ENCODE measurements at places on chromosomes 4 and X.

GRCh38 chrX:119040432-119040831 lies 32.4 kb upstream of the CT47C1 start:
- peak; percentile 28 for DNase-seq

GRCh38 chr4:55758570-55758969 lies 61.0 kb upstream of the EXOC1L start:
- DNase-seq: peak; percentile 14

DNA sequence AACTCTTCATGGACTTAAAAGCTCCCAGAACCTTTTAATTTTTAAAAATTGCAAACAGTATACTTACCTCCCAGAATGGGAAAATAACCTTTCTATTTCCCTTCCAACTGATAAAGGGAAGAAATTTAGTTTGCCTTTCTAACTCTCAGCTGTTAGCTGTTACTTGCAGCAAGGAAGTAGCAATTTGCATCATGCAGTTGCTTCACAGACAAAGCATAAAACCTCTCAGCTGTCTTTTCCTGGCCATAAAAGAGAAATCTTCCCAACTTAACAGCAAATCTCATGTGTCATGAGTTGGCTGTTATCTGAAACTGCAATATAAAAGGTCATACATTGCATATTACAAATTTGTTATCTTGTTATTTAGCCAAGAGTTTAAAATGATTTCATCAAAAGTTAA lies 18.4 kb downstream of the C4orf17 start:
- no peak for DNase-seq

GRCh38 chr4:165716472-165716871 lies 156.6 kb upstream of the TLL1 start:
- no peak for DNase-seq

GRCh38 chr4:148961526-148961925 lies 519.3 kb upstream of the NR3C2 start:
- DNase-seq: no peak

GRCh38 chrX:134236626-134237614 lies at the start of gene CCDC160:
CCDC160 (plus strand) TSS chrX:134237182; CDS start chrX:134244801, 7,619 bp downstream.
- peak; percentile 43 for DNase-seq

- DNase-seq: no peak
Observed at GRCh38 chr4:40582413-40582812, 47.3 kb downstream of the RBM47 start.

- DNase-seq: no peak
Observed at GRCh38 chrX:7515681-7516413, 327.1 kb upstream of the VCX start.

- no peak for DNase-seq
Observed at GRCh38 chr4:79964400-79965211, 108.4 kb downstream of the ANTXR2 start.

DNA sequence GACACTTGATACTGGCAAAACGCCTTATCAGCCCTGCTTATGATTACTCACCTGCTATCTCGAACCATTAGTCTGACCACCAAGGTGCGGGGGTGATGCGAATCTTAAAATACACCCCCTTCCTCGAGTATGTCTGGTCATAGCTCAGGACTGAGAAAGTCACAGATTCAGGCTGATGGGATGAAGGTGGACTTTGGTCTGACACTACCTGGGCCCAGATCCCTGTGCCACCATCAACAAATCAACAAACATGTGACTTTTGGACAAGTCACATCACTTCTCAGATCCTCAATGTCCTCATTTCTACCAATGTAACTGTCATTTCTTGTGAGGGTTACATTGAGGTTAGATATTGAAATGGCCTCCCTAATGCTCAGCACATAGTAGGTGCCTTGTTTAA lies 9.8 kb upstream of the MSN start:
- DNase-seq: no peak

DNA sequence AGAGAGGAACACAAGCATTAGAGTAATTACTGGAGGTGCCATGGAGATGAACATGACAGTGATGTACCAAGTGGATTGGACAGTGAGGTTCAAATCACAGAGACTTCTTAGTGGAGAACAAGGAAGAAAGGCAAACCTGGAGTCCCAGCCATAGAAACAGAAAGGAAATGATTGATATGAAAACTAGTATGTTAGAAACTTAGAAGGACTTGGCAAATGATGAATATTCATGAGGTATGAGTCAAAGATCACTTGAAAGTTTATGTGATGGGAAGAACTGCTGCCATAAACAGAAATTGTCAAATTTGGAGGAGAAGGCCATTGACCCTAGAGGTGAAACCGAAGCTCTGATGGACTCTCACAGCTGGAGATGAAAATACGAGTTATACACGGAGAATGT lies 88.2 kb downstream of the PHOX2B start:
- DNase-seq: no peak

GRCh38 chrX:154365052-154365600 lies 9.3 kb downstream of the FLNA start:
- DNase-seq: no peak

GRCh38 chrX:100647739-100648138 lies 3.7 kb downstream of the SRPX2 start:
- no peak for DNase-seq

DNA sequence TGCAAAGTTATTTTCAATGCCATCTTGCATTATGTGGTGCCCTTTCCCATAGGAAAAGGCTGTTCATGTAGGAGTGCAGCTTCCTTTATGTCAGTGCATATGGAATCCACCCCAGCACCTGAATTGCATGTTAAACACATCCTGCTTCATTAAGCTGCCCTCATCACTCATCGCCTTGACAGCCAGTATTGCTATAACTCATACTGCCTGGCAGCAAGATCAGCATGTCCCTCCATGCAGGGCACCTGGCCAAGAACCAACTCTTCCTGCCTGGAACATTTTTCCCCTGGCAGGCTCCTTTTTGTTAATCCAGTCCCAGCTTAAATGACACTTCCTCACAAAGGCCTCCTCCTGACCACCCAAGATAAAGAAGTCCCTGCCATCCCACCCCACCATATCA lies 23.5 kb upstream of the CA5B start:
- peak; percentile 88 for DNase-seq

DNA sequence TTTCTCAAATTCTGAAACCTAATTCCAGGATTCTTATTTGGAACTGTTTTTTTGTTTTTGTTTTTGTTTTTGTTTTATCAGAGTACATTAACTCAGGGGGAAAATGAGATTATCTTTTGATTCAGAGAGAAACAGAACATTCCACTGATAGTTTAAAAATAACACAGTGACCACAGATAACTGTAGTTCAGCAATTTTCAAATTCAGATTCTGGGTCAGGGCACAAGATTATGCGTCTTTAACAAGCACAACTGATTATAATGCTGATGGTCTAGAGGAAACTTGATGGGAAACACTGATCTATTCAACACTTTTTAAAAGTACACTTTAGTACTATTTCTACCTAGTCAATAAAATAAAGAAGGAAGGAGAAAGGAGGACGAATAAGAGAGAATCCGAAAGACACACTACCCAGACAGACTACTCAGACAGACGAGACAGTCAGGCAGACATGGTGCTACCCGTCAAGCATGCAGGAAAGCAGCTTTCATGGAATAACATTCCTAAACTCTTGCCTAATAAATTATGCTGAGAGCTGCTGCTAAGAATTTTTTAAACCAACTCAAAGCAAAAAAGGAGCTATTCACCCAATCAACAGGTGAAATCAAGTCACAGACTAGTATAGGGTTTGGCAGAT lies 59.0 kb downstream of the APBB2 start:
- peak; percentile 54 for DNase-seq

DNA sequence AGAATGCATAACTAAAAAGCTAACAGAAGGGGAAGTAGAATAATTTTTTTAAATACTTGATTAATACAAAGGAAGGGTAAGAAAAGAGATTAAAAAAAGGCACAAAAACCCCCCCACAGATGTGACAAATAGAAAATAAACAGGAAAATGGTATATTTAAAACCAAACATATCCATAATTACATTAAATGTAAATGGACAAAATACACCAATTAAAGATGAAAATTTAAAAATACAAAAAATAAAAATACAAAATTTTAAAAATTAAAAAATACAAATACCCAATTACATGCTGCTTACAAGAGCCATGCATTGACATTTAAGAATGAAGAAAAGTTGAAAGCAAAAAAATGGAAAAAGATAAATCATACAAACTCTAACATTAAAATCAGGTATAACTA lies 86.0 kb downstream of the SEL1L3 start:
- no peak for DNase-seq

- no peak for DNase-seq
Observed at GRCh38 chr4:112739442-112739841, 102.5 kb downstream of the LARP7 start.

- no peak for DNase-seq
Observed at GRCh38 chr4:15427161-15427560, 672 bp upstream of the C1QTNF7 start.

DNA sequence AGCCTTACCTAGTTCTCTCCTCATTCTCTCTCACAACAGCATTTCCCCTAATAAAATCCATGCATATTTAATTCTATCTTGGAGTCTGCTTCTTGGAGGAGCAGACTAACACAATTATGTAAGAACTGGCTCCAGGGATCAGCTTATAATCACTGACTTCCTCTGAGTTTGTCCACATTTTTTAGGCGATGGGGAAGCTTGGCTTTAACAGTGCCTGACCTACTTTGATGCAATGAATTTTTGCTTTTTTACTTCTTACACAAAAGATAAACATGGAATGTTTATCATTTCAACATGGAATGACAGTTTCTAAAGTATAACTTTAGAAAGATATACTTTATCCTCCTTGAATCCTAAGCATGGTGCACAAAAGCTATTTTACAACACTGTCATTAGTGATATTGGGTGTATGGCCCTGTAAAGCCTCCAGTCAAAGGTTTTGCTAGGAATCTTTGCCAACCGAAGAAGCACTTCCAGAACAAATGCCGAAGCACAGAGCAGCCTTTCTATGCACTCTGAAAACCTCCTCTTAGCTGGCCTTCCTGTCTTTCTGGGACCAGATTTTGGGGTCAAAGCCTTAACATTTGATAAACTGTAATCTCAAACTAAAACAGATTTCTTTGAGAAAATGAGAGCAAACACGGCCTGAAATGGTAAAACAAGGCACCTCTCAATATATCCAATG lies 736 bp downstream of the BDH2 start:
- DNase-seq: peak; percentile 33

DNA sequence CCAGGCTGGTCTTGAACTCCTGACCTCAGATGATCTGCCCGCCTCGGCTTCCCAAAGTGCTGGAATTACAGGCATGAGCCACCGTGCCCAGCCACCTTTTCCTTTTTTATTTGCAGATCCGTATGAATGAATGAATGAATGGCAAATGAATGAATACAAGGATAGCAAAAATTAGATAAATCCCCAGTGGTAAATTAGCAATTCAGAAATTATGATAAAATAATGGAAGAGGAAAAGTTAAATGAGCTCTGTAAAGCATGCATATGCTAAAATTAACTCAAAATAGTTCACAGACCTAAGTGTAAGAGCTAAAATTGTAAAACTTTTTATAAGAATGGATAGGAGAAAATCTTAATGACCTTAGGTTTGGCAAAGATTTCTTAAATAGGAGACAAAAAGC lies 49.8 kb downstream of the SH3KBP1 start:
- no peak for DNase-seq

GRCh38 chrX:49101629-49101984 lies 21.9 kb upstream of the WDR45 start:
- no peak for DNase-seq

- DNase-seq: no peak
Observed at GRCh38 chrX:54066841-54067240, 22.6 kb upstream of the PHF8 start.

- DNase-seq: no peak
Observed at GRCh38 chr4:153045111-153045982, 109.2 kb downstream of the FHDC1 start.

GRCh38 chr4:102036619-102037376 lies 246.3 kb downstream of the BANK1 start:
- no peak for DNase-seq

GRCh38 chr4:180423712-180424057 lies 1819.5 kb upstream of the TENM3 start:
- DNase-seq: no peak

DNA sequence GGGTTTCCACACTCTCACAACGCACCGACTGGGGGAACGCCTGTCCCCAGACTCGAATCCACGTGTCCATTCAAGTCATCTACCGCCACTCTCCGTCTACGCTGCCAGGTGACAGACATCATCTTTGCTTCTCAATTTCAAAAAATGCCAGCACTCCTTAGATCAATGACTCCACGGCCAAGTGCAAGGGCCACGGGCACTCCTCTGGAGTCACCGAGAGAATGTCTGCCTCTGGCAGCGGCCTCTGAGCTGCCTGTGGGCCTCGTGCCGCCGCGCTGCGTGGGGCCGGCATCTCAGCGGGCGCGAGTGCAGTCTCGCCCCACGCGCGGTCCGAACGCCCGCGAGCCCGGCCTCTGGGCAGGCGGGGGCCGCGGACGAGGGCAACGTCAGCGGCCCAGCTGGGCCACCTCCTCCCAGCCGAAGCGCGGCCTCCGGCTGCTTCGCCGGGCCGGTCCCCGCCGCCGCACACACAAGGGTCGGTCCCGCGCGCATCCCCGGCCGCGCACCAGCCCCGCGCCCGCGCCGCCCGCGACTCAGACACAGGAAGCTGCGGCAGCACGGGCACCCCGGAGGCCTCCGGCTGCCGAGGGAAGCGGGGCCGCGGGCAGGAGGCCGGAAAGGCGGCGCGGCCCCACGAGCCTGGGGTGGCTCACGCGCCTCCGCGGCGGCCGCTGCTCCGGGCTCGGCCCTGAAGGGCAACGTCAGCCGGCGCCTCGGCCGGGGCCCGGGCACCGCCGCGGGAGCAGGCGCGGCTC lies 450 bp downstream of the ACSL1 start:
- DNase-seq: peak; percentile 35

DNA sequence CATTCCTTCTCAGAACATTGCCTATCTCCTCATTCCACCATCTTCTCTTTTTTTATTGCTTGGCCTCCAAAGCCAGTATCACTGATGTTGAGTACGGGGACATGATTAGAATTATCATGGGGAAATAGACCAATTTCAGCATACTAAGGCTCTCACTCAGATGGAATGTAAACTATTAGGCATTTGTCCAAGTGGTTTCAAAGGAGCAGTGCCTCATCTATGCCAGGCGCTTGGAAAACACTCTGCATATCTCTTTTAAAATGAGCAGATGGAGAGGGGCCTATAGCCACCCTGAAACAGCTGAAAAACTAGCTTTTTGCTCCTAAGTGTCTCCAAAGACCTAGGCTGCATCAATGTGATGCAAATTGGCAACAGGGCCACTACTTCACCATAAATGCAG lies 150.8 kb upstream of the DIPK2B start:
- no peak for DNase-seq

GRCh38 chrX:19824603-19825002 lies 62.8 kb downstream of the SH3KBP1 start:
- no peak for DNase-seq

GRCh38 chr4:74320559-74321118 lies 12.4 kb downstream of the EPGN start:
- DNase-seq: peak; percentile 68

DNA sequence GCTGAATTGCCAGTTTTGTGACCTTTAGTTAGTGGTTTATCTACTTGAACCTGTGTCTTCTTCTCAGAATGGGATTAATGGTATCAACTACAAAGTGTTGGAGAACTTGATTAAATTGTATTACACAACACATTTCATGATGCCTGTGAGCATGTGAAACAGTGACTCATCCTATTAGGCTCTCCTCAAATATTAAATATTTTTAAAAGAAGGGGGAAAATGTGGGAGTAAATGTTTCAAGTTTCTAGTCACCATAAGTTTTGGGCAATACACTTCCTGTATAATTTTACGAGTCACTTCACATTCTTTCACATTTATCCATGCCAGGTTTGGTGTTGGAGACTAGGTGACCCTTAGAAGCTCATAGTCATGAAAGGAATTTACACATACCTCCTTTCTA lies 147.0 kb downstream of the HS3ST1 start:
- DNase-seq: no peak

- peak; percentile 78 for DNase-seq
Observed at GRCh38 chr4:103019308-103020124, at the start of gene SLC9B1. SLC9B1 (minus strand) TSS chr4:103019705; CDS start chr4:102991711, 27,994 bp downstream.

- DNase-seq: no peak
Observed at GRCh38 chr4:11004818-11005217, 320.2 kb upstream of the CLNK start.
